ENCODE measurements at places on chromosomes 6 and 20. TPM values are rescaled to one million over a fixed set of nuclear protein-coding genes. Genes with fewer than 3 reads are reported as not detected.
A peak's percentile ranks its signal among the peaks of the same experiment; 100 is the strongest.

ISM1 gene
- not detected for polyA plus RNA-seq

DNA sequence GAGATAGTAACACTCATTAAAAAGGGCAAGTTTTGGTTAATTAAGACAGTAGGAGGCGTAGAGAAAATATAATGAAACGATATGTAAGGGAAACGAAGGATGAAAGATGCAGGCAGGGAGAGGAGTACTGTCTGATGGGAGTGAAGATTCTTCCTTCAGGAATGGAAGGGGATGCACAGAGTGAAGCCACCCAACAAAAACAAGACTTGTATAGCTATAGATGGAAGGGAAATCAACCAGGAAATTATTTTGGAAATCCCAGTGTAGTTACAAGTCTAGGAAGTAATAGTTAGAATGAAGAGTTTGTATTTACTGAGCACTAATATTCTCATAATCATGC is 19.7 kb upstream of the HLA-DRB1 start:
- no peak for DNase-seq

GRCh38 chr6:31651602-31652191 is 764 bp downstream of the BAG6 start:
- DNase-seq = peak; percentile 91

- DNase-seq = no peak
Measured at GRCh38 chr6:158085261-158086053, 82.6 kb downstream of the SERAC1 start.

DNA sequence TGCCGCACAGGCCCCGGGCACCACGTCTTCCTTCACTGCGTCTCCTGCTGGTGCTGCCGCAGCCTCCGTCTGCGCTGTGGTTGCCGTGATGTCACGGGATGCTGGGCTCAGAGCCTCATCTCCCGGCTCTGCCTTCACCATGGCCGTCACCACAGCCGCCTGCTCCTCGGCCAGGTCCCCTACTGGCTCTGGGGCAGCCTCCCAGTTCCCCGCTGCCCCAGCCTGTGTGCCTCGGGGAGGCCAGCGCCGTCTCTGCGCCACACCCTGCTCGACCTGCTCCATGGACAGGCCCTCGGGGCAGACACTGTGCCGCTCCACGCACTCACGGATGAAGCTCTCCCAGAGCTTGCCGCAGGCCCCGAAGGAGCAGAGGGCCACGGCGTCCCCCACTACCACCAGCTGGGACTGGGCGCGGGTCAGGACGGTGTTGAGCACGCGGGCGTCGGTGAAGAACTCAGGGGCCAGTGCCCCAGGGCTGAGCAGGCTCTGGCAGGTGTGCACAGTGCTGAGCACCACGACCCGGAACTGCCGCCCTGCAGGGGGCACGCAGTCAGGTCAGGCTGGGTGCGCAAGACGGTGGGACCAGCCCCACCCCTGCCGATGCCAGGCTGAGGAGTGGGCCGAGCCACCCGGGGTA is 8.2 kb downstream of the HELZ2 start:
- DNase-seq = no peak

ANGPT4 gene
- not detected for polyA plus RNA-seq

DNA sequence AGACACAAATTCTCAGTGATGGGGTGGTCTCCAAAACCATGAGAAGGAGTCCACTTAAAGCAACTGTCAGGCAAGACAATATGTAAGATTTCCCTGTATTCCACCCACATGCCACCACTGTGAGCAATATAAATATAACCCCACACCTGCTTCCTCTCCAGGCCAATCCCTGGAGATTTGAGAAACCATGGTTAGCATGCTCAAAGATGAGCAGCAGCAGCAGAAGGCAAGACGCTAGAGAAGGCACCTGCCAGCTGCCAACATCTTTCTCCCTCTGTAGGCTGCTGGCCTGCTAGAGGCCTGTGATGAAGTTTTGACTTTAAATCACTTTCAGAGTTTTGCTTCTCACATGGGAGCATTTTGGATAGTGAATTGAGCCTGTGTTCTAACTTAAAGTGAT is 7.9 kb upstream of the SOD2 start:
- peak; percentile 45 for DNase-seq

DNA sequence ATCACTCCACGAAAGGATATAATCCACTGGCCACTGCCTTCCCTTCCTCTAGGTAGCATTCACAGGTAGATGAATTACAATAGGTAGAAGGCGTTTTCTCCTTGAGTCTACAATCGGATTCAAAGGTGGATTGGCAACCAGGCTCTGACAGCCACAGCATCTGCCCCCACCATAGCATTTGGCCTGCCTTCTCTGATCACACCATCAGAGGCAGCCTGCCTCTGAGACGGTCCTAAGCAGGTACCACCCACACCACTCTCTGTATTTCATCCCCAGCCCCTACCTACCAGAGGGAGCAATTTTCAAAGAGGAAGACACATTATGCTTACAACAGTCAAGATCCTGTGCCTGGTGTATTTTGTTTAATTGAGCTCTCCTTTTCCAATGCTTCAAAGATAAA is 210.5 kb upstream of the SPTLC3 start:
- no peak for DNase-seq

DNA sequence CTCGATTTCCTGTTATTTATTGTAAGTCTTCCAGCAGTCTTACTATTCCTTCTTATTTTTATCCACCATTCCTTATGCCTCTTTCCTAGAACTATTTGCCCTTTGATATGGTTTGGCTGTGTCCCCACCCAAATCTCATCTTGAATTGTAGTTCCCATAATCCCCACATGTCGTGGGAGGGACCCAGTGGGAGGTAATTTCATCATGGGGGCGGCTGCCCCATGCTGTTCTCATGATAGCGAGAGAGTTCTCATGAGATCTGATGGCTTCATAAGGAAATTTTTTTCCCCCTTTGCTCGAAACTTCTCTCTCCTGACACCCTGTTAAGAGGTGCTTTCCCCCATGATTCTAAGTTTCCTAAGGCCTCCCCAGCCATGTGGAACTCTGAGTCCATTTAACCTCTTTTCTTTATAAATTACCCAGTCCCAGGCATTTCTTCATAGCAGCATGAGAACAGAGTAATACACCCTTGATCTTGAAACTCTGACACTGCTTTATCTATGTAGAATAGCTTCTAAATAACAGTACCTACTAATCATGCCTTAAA is 48.8 kb downstream of the PLN start:
- no peak for DNase-seq

LST1 gene
- not detected for polyA plus RNA-seq

DNA sequence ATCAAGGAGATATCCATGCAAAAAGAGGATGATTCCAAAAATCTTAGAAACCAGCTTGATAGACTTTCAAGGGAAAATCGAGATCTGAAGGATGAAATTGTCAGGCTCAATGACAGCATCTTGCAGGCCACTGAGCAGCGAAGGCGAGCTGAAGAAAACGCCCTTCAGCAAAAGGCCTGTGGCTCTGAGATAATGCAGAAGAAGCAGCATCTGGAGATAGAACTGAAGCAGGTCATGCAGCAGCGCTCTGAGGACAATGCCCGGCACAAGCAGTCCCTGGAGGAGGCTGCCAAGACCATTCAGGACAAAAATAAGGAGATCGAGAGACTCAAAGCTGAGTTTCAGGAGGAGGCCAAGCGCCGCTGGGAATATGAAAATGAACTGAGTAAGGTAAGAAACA is 10.1 kb upstream of the SNRNP48 start:
- no peak for DNase-seq

DNA sequence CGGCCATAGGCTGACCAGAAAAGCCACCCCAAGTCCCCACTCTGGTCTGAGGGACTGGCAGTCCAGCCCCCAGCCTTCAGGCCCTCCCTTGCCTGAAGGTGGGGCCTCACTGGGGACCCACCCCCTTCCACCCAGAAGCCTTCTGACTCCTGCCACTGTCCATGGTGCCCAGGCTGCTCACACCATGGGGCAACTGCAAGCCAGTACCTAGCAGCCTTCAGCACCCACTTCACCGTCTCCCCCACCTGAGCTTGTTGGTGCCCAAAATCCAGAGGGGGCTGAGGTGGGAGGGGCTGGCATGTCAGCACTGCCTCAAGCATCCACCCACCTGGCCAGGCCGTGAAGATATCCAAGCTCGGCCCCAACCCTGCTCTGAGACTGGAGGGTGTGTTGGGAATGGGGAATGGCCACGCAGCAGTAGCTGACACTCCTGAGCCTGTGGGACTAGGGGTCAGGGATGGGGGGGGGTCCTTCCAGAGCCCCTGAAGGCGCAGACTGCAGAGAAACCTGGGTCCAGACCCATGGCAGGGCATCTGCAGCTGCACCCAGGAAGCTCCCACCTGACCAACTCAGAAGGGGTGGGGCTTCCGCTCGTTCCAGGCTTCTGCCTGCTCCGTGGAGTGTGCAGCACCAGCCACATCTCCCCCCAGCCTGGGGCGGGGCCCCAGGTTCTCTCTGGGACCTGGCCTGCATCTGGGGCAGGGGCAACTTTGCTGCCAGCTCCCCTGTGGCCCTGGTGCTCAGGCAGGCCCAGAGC is 942.1 kb upstream of the EPHA7 start:
- no peak for DNase-seq

DNA sequence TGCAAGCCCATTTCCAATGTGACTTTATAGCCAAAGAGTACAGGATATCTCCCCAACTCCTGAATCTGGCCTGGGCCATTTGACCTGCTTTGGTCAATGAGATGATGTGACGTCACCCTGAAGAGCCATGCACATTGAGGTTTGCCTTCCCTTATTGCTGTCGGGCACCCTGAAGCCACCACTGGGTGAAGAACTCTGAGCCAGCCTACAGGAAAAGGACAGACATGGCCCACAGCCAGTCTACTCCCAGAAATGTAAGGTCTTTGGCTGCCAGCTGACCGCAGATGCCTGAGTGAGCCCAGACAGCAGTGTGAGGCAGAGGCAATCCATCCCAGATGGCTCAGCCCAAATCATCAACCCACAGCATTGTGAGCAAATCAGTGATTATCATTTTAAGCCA is 3.7 kb upstream of the SYNDIG1 start:
- peak; percentile 82 for DNase-seq

DNA sequence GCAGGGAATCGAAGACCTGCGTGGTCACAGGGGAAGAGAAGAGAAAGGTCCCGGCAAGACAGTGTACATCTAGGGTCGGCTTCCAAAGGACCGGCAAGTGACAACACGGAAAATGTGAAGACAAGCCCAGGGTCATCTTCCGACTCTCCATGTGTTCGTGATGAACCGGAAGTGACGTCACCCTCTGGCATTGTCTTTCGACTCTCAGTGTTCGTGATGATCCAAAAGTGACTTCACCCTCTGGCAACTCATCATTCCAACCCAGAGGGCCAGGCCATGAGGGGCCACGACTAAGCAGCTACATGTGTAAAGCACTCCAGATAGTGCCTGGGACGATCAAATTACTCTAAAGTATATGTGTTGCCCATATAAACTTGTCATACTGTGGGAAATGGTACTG is 290.8 kb downstream of the THBS2 start:
- peak; percentile 82 for DNase-seq

DNA sequence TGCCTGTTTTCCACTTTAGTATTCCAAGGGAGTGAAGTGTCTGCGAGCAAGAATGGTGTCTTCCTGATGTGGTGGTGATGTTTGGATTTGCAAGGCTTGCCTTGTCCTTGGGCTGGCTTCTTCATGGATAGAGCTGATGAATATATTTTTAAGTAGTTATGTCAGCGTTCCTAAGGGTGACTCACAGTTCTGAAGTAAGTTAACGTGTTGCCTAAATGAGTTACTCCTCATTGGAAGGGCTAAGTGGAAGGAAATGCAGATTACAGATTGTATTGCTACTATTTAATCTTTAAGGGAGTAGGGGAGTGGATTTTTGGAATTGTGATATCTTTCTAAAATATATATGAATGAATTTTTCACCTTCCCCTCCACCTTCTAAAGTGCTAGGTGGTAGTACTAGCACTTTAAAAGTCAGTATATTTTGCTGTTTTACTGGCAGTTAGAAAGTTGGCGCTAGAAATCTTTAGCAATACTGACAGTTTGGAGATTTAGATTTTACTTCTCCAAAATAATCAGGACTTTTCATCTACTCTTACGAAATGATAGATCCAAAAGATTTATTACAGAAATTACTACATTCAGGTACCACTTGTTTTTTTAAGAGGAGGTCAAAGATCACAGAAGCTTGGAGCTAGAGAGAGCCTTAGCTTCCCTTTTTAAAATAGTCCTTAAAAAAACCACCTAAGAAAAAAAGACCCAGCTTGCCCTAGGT is 197.4 kb downstream of the JARID2 start:
- peak; percentile 92 for DNase-seq

DNA sequence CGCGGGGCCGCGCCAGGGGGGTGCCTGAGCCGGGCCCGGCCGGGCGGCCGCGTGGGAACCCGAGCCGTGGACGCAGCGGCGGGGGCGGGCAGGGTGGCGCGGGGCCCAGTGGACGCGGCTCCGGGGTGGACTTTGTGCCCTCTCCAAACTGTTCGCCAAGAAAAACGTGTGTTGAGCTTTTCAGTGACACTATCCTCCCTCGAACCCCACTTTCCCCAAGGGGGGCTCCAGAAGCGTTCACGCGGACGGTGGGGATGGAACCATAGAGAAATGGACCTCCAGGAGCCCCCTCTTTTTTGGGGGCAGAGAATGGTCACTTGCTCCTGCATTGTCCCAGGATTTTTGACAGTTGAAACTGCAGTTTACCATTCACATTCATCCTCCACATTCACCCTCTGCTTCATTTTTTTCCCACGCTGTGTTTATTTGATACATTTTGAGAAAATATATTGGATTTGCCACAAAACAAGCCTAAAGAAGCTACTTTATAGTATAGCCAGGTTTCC is 2.9 kb upstream of the HIVEP1 start:
- DNase-seq = no peak

DNA sequence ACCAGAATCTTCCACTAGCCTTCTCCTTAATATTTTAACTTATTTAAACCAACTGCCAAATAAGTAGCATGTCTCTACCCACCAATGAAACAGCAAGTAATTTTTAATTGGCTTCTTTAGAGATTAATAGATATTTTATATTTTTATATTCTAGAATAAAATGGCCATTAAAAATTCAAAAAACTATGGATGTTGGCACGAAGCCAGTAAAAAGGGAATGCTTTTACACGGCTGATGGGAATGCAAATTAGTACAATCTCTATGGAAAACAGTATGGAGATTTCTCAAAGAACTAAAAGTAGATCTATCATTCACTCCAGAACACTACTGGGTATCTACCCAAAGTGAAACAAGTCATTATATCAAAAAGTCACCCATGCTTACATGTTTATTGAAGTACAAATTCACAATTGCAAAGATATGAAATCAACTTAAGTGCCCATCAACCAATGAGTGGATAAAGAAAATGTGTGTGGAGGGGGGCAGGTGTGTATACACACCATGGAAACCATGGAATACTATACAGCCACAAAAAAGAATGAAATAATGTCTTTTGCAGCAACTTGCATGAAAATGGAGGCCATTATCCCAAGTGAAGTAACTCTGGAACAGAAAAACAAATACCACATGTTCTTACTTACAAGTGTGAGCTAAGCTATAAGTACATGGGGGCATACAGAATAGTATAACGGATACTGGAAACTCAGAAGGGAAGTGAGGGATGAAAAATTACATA is 15.1 kb downstream of the SHPRH start:
- DNase-seq = no peak

OGFRL1 gene
- 7.4 TPM for polyA plus RNA-seq

All from GM23248 (cell line).